ENCODE measurements at places on chromosomes 2 and 18. TPM values are rescaled to one million over a fixed set of nuclear protein-coding genes. Genes with fewer than 3 reads are reported as not detected.

The SFT2D3 gene
- 8.7 TPM for total RNA-seq

DNA sequence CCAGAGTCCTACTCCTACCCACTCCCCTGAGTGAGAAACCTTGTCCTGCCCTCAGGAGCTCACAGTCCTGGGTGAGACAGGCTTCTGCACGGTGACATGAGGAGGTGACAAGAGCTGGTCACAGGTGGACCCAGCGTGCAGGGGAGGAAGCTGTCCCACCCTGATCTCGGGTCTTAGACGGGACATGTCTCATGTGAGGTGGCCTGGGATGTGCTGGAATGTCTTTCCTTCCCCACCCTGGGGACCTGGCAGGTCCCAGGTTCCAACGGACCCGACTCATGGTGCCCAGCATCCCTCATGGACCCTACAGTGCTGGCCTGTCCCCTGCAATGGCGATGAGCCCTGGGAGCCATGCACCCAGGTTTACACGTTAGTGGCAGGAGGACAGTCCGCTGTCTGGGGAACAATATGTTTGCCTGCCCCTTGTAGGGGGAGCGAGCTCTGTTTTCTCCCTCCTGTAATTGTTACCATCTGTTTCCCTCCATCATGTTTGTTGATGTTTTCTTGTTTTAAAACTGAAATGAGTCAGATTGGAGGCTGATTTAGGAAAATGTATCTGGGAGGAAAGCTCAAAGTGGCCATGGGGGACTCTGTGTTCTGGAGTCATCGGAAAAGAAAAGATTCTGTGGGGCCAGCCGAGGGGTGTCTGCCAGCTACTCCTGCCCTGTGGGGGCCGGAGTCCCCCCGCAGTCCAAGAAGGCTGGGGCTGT, 238.1 kb downstream of the KLHL29 start:
- DNase-seq = no peak

DNA sequence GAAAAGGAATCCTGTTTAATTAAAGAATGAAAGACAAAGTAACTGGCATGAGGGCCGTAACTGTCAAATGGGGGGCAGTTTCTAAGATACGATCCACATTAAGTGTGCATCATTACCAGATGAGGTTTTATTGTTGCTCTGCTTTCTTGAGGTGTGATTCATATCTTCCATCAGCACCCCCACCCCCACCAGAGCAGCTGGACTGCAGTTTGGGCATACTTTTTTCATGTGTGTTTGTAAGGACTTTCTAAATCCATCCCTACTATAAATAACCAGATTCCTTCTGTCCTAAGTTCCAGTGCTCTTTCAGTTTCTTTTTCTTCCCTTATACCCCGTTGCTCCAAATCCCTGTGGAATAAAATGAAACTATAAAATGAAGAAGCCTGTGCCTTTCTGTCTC, 142.1 kb downstream of the CDCA7 start:
- no peak for DNase-seq

The SGPP2 gene
- total RNA-seq = 1.2 TPM

The KCTD18 gene
- total RNA-seq = 18.1 TPM

The TOGARAM2 gene
- total RNA-seq = 5.3 TPM

DNA sequence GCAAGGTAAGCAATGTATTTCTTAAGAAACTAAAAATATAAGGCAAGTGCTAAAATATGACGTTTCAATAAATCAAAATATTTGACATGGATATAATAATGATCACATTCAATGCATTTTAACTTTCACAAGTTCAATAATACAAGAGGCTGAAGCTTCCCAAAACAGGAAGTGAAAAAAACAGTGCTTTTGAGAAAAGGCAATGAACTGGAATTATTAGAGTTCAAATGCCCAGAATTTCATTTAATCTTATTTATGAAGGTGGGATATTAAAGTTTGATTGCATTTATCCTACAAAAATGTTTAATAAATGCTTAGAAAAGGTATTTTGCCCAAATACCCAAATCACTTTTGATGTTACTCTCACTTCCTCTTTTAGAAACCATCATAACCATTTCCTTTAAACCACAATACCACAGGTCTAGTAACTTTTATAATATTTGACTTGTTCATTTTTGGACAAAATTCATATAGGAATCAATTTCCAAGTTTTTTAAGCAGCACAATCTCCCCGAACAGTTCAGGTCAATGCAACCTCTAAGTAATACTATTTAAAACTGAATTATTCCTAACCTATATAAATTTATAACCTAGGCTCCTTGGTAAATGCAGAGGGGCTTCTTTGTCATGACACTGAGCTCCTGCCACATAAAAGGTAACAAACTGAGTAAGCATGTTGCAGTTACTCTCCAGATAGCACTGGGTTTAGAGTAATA, 2.1 kb downstream of the NCKAP1 start:
- no peak for DNase-seq

The TLK1 gene
- 91.5 TPM for total RNA-seq

GRCh38 chr2:54666634-54667265, 56.7 kb upstream of the EML6 start:
- DNase-seq = no peak

DNA sequence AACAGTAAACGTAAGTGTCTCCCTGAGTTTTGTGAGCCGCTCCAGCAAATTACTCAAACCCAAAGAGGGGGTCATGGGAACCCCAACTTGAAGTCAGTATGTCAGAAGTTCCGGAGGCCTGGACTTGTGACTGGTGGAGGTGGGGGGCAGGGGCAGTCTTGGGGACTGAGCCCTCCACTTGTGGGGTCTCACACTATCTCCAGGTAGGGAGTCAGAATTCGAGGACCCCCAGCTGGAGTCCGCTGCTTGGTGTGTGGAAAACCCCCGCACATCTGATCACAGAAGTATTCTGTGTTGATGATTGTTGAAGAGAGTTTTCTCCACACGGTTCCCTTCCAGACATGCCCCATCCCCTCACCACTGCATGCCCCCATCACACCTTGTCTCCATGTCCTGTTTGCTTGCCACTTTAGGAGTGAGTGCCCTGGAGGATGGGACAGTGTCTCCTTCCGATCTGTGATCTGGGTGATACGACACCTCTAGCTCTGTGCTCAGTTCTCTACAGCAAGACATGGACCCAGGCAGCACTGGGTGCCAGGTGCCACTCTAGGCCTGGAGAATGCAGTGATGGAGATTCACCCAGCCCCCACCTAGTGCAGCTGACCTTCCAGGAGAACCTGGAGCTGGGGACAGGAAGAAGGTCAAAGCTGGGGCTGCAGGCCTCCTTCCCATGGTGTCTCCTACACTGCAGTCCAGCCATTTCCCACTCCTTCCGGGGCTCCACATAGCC, 85.6 kb downstream of the TFCP2L1 start:
- no peak for DNase-seq

The CRACDL gene
- 2.3 TPM for total RNA-seq

GRCh38 chr2:38301969-38302702, 74.9 kb downstream of the ATL2 start:
- DNase-seq = no peak

DNA sequence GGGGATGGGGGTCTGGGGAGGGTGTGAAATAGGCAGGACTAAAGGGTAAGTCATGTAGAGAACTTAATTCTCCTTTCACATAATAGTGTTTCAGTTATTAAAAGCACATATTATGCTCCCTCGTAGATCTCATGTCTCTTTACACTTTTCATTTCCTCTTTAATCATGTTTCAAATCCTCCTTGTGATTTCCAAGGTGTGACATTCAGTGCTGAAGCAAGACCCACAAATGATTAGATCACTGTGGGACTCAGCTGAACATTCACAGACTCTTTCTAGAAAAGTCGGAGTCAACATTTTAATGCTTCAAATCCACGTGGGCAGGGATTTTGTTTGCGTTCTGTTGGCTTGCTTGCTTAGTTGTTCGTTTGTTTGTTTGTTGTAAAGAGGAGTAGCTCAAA, 34.7 kb upstream of the CALCRL start:
- no peak for DNase-seq

The RGPD8 gene
- 13.7 TPM for total RNA-seq

DNA sequence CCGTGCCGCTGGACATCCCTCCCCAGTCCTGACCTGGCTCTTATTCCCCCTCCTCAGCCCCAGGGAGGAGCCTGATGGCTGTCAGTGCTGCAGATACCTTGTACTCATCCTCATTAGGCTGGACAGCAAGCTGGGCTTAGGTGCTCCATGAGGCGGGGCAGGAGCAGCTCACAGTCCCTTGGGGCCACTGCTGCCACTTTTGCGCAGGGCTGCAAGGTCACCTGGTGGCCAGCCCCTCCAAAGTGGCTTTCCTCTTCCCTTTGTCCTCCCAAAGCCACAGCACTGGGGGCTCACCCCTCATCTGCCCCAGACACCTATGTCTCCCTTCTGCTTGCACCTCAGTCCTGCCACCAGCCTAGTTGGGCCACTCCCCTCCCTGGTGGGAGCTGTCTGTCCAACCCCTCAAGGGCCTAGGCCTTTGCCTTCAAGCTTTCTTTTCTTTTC, 60.8 kb downstream of the FAM168B start:
- DNase-seq = no peak

- no peak for DNase-seq
Measured at GRCh38 chr18:79620576-79621165, 58.9 kb upstream of the CTDP1 start.

DNA sequence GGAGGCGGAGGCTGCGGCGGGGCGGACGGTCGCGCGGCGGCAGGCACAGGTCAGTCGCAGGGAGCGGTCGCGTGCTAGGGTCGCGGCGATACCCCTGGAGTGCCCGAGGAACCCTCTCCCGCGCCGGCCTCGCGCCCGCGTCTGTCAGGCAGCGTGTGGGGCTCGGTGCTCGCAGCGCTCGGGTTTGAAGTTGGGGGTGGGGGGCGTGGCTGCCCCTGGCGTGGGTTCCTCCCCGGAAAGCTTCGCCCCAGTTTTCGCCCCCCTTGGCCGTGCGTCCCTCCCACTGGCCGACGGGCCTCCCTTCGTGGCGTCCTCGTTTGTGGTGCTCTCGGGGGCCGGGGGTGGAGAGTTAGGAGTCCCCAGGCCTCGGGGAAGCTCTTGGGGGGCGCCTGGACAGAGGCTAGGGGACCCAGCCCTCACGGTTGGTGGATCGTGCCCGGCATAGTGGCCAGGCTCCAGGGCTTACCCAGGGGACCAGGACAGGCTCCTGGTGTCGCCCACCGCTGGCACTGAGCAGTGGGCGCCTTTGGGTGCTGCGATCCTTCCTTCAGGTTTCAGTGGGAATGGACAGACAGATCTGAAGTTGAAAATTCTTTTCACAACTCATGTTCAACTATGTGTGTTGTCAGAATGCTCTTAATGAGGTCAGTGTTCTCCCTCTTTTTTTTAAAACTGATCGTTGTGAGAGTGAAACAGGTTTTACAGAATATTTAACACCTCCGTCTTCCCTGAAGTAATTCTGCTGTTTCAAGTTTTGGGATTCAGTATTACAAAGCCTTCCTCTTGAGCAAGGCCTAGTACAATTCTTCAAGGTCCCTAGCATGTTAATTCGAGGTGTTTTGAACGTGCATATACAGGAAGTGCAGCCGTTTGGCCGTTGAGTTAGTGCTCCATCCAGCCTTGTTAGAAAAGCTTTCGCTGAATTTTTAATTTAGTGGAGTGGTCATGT, 604 bp downstream of the RALBP1 start:
- no peak for DNase-seq

The PTGR3 gene
- total RNA-seq = 36.6 TPM

DNA sequence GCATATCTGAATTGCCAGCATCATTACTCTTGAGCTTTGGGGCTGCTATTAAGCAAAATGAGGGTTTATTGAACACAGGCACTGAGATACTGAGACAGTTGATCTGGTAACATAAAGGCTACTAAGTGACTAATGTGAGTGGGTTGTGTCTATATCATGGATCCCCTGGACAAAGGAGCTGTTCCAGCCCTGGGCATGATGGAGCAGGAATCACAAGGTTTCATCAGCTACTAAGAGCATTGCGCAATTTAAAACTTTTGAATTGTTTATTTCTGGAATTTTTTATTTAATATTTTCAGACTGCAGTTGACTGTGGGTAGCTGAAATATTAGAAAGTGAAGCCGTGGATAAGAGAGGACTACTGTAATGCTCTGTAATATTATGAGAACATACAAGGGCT, 73.5 kb downstream of the MGAT5 start:
- no peak for DNase-seq

DNA sequence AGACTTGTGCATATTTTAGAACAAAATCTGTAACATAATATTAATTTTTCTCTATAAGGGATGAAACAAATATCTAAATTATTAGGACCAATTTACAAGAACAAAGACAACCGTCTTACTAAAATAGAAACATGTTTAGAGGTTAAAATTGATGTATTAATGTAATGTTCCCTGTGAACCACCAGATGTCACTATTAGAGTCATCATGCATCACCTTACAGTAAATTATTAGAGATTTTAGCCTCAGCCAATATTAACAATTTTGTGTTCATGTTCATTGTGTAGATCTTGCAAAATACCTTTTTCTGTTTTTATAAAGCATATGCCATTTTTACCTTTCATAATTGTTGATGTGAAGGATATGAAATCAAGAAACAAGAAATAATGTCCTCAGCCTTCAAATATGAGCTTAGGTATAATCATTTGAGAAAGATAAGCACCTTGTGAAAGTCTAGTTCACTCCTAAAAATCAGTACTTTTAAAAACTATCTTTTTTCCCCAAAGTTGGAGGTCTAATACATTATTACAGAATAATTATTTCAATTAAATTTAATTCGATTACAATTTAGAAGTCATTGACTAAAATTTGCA, 344.3 kb upstream of the KCNH7 start:
- DNase-seq = no peak

GRCh38 chr2:74333175-74333574, 10.0 kb downstream of the SLC4A5 start:
- no peak for DNase-seq

GRCh38 chr18:3132700-3133099, 87.1 kb downstream of the MYOM1 start:
- no peak for DNase-seq

The WNT6 gene
- total RNA-seq = not detected

The GCG gene
- not detected for total RNA-seq

The REG1B gene
- not detected for total RNA-seq

DNA sequence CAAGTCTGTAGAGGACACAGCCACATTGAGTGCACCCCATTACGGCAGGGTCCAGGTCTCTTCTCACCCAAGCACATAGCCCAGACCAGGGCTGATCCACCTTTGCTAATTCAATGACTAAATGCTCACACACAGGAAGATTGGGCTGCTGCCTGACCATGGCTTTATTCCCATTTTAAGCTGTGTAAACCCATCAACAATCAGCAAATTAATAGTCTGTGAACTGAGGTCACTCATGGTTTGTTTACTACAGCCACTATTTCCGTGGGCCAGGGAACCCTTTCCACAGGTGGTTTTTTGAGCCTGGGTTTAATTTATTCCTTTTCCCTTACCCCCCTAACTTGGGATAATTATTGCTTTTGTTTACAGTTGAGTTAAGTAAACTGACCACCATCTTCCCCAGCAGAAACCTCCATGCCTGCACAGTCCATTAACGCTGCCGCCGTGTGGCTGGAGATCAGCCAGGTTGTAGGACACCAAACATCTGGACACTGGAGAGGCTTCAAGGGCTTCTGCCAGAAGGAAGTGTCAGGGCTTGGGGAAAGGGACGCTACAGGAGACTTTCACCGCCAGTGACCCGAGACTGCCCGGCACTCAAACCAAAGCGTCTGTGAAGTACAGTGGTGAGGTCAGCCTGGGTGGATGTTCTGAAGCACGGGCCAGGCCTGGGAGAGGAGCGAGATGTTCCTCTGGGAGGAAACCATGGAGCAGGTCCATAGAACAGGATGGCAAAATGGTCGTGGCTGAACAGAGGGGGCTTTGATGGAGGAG, 282.9 kb downstream of the DYSF start:
- DNase-seq = no peak
